Cerebellar nuclear complex (tissue), 1 donor: ENCODE measurements at places on chromosomes 7 and 10.

- no peak for DNase-seq
Measured at GRCh38 chr7:69411466-69411865, 186.8 kb upstream of the AUTS2 start.

DNA sequence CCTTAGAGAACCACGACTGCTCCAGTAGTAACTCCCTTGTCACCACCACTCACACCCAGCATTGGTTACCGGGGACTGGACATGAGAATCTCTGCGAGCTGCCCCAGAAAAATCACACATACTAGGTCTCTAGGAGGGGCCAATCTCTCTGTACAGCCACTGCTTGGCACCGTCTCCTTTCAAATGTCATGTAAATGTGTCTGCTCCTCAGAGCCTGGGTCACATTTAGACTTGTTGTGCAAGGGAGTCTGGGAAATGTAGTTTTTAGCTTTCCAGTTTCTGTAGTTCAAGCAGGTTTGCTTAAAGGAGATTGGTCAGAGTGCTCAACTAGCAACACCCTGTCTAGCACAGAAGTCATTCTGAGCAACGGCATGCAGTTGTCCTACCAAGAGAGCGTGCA is 60.0 kb downstream of the CHN2 start:
- no peak for DNase-seq

DNA sequence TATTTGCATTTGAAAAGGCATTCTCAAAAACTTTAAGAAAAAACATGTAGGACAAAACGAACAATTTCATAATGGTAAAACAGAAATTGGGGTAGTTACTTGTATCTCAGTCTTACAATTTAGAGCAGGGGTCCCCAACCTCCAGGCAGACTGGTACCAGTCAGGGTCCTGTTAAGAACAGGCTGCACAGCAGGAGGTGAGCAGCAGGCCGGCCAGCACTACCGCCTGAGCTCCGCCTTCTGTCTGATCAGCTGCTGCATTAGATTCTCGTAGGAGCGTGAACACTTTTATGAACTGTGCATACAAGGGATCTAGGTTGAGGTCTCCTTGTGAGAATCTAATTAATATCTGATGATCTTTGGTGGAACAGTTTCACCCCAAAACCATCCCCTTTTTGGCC is 77.3 kb downstream of the SEMA3A start:
- DNase-seq: no peak

- DNase-seq: no peak
Measured at GRCh38 chr7:156334636-156335035, 305.9 kb upstream of the RNF32 start.

- DNase-seq: no peak
Measured at GRCh38 chr7:151078233-151079040, 2.2 kb downstream of the FASTK start.

- no peak for DNase-seq
Measured at GRCh38 chr7:51263631-51264484, 52.8 kb downstream of the COBL start.

DNA sequence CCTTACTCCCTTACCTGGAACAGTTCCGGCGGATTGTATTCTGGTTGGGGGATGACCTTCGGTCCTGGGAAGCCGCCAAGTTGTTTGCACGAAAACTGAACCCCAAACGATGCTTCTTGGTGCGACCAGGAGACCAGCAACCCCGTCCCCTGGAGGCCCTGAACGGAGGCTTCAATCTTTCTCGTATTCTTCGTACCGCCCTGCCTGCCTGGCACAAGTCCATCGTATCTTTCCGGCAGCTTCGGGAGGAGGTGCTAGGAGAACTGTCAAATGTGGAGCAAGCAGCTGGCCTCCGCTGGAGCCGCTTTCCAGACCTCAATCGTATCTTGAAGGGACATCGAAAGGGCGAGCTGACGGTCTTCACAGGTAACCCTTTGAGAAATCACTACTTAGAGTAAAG is 1.7 kb downstream of the TWNK start:
- no peak for DNase-seq

GRCh38 chr7:27143023-27143949 is at the start of gene HOXA5:
Gene HOXA5 (minus strand): TSS chr7:27143681. CDS start chr7:27143607, 74 bp downstream.
- DNase-seq: no peak

DNA sequence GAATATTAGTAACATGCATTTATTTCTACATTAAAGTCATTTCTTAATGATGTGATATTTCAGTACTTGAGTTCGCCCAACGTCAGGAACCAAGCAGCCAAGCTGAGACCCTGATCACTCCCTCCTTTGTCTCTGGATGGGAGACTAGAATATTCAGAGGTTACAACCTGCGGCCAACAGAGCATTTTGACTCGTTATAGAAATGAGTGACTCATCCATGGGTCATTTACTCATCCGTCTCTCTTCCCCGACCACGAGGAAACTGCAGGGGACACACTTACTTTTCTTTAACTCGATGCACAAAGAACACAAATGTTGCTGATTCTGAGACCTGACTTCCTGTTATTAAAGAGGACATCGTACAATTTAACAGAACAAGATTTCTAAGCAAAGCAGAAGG is 343.3 kb downstream of the FRMD4A start:
- no peak for DNase-seq

GRCh38 chr10:71646592-71647292 is 72.8 kb downstream of the C10orf105 start:
- DNase-seq: no peak

DNA sequence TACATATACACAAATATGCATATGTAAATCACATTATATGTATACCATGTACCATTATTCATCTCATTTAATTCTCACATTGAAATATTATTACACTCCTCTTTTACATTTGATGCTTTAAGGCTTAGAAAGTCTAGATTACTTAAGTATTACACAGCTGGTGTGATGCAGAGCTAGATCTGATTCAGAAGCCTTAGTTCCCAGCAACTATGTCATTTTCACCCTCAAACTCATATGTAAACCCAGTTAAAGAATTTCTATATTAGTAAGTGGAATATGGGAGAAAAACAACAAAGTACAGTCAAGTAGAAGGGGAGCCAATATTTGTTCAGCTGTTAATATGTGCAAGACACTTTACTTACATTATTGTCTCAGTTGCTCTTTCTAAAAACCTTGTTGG is 74.3 kb upstream of the CSTF2T start:
- no peak for DNase-seq

GRCh38 chr10:68732651-68733050 is 11.6 kb downstream of the CCAR1 start:
- DNase-seq: no peak

GRCh38 chr7:52547308-52547910 is 488.0 kb upstream of the POM121L12 start:
- DNase-seq: no peak

GRCh38 chr7:108038986-108039385 is 36.0 kb upstream of the LAMB1 start:
- no peak for DNase-seq

DNA sequence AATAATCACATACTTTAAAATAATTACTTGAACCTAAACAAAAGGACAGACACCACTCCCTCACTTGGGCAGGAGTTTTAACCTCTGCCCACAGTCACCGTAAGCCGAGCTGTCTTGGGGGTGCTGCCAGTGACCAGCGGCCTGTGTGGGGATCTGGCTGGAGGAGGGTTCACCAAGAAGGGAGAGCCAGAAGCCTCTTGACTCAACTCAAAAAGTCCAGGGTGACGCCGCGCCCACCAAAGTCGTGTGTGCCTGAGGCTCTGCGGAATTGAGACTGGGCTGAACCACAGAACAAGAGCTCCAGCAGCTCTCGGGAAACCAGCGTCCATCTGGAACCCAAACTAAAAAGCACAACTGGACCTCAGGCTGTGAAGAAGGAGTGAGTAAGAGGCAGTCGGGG is 35.8 kb downstream of the ZFAND2A start:
- no peak for DNase-seq

DNA sequence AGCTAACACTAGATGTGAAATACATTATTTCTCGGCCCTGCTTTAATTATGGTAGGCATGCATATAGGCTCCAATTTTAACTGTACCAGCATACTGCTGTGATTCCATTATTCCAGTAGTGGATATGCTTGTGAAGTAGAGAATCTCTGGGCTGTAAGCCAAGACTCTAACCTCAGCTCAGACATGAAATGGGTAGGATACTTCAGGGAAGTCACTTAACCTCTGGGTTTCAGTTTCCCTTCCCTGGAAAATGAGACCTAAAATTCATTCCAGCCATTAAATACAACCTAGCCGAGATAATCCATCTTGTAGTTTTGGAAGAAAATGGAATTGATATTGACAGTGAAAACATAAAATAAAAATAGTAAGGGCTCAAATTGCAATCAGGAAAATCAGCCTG is 59.6 kb upstream of the TRIL start:
- no peak for DNase-seq

- no peak for DNase-seq
Measured at GRCh38 chr10:4186849-4187540, 402.0 kb upstream of the KLF6 start.

- no peak for DNase-seq
Measured at GRCh38 chr10:78065611-78066010, 31.9 kb downstream of the RPS24 start.

- DNase-seq: no peak
Measured at GRCh38 chr10:58909881-58910280, 266.6 kb upstream of the PHYHIPL start.

- DNase-seq: no peak
Measured at GRCh38 chr10:77692782-77693181, 55.2 kb upstream of the KCNMA1 start.

DNA sequence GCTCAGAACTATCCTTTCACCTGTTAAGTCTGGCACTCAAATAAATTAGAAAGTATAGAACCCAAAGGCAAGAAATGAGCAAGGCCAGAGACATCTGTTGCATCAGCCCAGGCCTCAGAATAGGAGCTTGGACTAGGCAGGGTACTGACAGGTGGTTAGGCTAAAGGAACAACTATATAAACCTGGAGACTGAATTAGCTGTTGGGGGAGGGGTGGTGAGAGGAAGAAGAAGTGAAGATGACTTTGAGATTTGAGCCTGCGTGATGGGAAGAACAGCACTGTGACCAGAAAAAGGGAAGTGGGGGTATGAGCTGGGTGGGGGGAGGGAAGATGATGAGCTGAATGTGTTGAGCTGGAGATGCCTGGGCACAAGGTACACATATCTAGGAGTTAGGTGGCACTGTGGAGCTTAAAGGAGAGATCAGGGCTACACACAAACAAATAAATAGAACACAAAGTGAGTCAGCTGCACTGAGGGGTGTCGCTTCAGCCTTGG is 244.7 kb downstream of the PTEN start:
- DNase-seq: no peak

DNA sequence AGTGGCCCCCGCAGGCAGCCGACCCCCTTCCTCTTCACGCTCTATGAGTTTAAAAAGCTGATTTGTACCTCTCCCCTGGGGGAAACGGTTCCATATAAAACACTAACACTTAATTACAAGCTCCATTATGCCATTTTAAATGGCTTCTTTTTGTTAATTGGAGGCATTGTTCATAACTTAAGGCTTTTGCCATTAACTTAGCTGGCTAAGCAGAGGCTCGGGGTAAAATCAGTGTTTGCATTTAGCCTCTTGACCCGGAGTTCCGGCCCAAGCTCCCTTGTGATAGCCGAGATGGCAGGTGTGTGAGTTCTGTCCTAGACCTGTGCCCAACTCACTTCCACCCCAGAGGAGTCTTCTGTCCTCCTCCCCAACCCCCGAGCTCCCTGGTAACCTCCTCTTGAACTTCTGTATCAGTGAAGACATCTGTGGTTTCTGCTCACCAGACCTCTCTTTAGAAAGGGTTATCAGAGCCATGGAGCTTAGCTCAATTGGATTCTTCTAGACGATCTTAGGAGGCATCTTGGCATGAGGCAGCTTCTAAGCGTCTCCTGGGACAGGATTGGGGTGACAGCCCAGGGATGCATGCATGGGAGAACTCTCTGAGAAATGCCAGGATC is 34.2 kb upstream of the SH2B2 start:
- DNase-seq: no peak

DNA sequence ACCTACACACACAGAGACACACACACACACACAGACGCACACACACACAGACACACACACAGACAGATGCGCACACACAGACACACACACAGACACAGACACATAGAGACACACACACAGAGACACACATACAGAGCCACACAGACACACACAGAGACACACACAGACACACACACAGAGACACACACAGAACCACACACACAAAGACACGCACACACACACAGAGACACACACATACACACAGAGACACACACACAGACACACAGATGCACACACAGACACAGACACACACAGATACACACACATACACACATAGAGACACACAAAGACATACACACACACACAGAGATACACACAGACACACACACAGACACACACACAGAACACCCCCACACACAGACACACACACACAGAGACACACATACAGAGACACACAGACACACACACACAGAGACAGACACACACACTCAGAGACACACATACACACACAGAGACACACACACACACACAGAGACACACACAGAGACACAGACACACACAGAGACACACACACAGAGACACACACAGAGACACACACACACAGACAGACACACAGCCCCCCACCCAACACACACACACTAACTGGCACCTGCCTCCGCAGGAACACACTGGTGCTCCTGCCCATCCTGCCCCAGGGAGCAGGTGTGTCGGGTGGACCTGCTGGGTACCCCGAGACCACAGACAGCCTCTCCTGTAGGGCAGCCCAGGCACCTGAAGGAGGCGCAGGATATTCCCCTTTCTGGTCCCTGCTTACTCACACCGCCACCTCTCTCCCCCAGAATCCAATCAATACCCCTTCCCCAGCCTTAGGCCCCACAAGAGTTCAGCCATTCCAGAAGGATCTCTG is 5.4 kb upstream of the FZD9 start:
- DNase-seq: no peak

- DNase-seq: no peak
Measured at GRCh38 chr7:121608785-121609184, 212.7 kb upstream of the FAM3C start.

DNA sequence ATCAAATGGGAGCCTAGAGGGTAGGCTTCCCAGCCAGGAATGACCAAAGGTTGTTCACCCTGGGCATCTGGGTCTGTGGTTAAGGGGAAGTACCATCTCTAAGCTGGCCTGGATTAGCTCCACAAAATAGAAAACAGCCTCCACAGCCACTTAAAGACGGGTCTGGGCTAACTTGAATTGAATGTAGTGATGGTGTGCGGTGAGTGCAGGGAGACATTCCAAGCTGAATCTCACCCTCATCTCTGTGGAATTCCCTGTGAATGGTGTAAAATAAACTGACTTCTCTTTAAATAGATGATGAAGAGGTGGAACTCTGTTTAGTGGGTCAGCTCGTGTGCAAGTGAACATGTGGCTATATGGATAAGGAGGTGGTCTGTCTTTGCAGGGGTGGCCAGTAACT is 251.0 kb downstream of the DYNC1I1 start:
- no peak for DNase-seq

- DNase-seq: peak; percentile 64
Measured at GRCh38 chr10:132606536-132607316, 69.1 kb downstream of the INPP5A start.

DNA sequence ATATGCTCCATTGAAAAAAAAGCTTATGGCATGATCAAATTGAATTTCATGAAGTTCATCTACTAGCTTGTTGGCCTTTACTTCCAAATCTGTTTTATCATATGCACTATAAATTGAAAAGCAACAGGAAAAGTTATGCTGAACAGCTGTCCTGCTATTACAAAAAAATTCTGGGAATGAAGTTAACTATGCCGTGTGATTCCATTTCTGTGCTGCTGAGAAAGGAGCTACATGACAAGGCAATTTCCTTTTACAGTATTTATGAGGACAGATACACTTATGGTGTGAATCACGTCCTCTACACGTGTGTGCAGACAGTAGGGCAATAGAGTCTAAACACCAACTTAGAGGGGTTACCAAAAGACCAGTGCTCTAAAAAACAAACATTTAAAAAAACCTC is 426.5 kb upstream of the AKR1E2 start:
- DNase-seq: no peak
